Mesenteric fat pad (tissue), 1 donor: ENCODE measurements at places on chromosomes 7 and 10.

GRCh38 chr7:138449580-138449979 lies 10.5 kb upstream of the TRIM24 start:
- no peak for DNase-seq

GRCh38 chr7:38801786-38802185 lies 107.2 kb downstream of the VPS41 start:
- DNase-seq, result no peak

- DNase-seq, result no peak
These were observed 11.1 kb downstream of the SYPL1 start for GRCh38 chr7:106100863-106101629.

DNA sequence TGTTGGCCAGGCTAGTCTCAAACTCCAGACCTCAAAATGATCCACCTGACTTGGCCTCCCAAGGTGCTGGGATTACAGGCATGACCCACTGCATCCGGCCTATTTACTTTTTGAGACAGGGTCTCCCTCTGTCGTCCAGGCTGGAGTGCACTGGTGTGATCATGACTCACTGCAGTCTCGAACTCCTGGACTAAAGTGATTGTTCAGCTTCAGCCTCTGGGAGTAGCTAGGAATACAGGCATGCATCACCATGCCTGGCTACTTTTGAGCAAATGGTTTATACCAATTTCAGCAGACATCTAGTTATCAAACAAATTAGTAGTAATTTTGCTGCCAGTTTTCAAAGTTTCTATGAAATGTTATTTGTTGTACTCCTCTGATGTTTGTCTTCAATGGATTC lies 2.2 kb upstream of the WAC start:
- DNase-seq, result no peak
